ENCODE measurements at places on chromosomes 3 and 15.

DNA sequence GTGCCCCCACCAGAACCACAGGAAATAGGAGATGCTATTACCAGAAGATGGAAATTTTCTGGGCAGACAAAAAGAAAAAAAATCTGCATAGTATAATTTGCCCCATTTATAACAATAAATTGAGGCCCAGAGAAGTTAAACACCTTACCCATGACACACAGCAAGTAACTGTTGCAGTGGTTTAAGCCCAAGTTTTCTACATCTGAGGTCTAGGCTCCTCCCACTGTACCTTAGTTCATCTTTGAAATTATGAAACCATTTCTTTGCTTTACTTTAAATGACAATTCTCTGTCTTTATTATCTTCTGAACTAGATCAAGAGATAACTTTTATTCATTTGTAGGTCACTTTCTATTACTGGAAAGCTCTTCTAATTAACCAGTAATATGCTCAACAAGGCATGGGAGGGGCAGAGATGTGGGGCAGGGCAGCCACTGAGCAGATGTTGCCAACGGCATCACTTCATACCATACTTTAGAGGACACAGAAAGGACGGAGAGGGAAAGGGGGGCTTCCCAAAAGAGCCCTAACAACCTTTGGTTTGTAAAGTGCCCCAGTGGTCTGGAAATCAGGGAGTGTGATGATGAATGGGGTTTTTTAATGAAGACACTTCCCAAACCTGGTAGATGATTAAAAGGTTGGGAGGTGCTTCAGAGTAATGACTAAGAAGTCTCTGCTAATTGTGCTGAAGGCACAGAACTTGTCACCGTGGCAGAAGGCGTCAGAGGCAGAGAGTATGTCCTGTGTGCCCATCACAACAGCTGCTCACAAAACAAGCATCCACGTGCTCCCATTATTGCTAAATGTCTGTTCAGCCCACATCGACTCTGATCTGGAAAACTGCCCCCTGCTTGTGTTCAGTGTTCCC, 342.5 kb downstream of the SHQ1 start:
- H3K4me3 ChIP-seq = no peak overlapping the region
- H3K27ac ChIP-seq = peak overlapping the region; percentile 46
- H3K27me3 ChIP-seq = peaks cover 5% of the 10 kb centered on the region
- no peak for DNase-seq

- no peak for DNase-seq
- no peak overlapping the region for H3K4me3 ChIP-seq
- no peak overlapping the region for H3K27ac ChIP-seq
- no peaks in the 10 kb centered on the region for H3K27me3 ChIP-seq
- H3K36me3 ChIP-seq = no peaks in the 10 kb centered on the region
These were observed 268.5 kb downstream of the CD47 start for GRCh38 chr3:107822308-107822707.

- H3K4me3 ChIP-seq = no peak overlapping the region
- no peak for DNase-seq
- H3K27ac ChIP-seq = peak overlapping the region; percentile 43
- H3K27me3 ChIP-seq = peaks cover 6% of the 10 kb centered on the region
- no peaks in the 10 kb centered on the region for H3K36me3 ChIP-seq
These were observed 29.3 kb upstream of the C15orf39 start for GRCh38 chr15:75172284-75172820.

DNA sequence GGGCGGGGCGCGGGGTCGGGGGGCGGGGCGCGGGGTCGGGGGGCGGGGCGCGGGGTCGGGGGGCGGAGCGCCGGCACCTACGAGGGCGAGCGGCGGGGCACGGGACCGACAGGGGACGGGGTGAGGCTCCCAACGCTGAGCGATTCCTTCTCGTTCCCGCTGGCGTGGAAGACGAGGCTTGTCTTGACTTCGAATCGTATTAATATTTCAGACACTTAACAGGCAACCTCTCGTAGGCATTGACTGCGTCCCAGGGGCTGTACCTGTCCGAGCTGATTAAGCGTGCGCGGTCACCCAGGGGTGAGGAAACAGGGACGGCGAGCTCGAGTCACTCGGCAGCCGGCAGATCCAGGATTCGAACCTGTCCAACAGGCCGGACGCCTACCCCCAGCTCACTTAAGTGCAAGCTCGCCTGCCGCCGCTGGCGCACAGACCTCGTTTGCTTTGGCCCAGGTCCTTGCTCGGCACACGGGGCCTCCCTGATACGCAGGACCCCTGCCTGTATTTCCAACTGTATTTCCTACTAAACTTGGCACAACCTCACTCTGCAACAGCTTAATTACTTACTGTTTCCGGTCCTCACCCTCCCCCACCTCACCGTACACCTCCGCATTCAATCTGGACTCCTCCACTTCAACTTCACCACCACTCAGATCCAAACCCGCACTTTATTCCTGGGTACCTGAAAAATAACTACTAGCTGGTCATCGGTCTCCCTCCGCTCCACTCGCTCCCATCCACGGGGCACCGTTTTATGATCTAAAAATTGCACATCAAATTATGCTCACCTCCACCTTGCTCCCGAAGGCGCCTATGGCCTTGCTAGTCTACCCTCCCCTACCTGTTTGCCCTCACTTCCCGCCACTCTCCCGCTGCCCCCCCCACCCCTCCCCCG, 722 bp upstream of the ZXDC start:
- peaks cover 3% of the 10 kb centered on the region for H3K27me3 ChIP-seq
- peaks cover 2% of the 10 kb centered on the region for H3K36me3 ChIP-seq
- H3K4me1 ChIP-seq = peaks cover 38% of the 10 kb centered on the region
- peak overlapping the region; percentile 88 for H3K27ac ChIP-seq

- no peaks in the 10 kb centered on the region for H3K36me3 ChIP-seq
- H3K4me1 ChIP-seq = no peaks in the 10 kb centered on the region
- no peak overlapping the region for H3K27ac ChIP-seq
- DNase-seq = no peak
These were observed 86.8 kb upstream of the CMSS1 start for GRCh38 chr3:99730870-99731269.

- H3K27ac ChIP-seq = no peak overlapping the region
- H3K27me3 ChIP-seq = no peaks in the 10 kb centered on the region
- H3K4me1 ChIP-seq = peaks cover 3% of the 10 kb centered on the region
- no peaks in the 10 kb centered on the region for H3K36me3 ChIP-seq
These were observed 24.0 kb downstream of the THSD4 start for GRCh38 chr15:71139241-71139640.

DNA sequence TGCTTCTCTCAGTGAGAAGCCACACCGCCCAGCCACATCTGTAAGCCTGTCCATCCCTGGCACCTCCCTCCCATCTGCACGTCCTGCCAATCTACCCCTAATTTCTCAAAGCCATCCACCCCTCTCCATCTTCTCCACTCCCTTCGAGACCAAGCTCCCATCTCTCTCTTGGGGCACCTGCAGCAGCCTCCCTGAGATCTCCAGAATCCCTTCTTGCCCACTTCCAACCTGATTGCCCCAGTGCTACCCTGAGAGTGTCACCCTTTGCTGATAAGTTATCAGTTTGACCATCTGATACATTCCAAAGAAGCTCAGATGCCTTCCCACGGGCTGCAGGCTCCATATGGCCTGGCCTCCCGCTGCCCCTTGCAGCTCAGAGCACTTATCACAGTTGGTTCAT, 496.1 kb downstream of the SHQ1 start:
- H3K27ac ChIP-seq = no peak overlapping the region
- peaks cover 7% of the 10 kb centered on the region for H3K27me3 ChIP-seq
- H3K36me3 ChIP-seq = no peaks in the 10 kb centered on the region
- H3K4me1 ChIP-seq = peaks cover 3% of the 10 kb centered on the region
- DNase-seq = no peak

DNA sequence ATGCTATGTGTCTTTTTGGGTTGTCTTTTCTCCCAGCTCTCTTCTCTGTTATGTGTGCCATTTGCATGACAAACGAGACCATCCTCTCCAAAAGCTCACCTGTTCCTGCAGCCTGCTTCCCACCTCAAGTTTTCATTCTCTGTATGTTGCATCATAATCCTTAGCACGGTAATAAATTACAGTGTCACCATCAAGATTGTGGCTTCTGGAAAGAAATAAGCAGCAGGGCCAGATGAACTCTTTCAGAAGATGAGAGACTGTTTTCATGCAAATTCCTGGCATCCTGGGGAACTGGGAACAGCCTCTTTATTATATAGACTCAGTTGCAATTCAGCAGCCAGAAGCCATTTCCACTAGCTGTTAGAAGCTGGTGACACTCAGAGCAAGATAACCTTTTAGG, 436.7 kb downstream of the EPHB1 start:
- peaks cover 5% of the 10 kb centered on the region for H3K4me1 ChIP-seq
- peaks cover 9% of the 10 kb centered on the region for H3K36me3 ChIP-seq
- no peaks in the 10 kb centered on the region for H3K27me3 ChIP-seq
- no peak for DNase-seq
- no peak overlapping the region for H3K4me3 ChIP-seq

DNA sequence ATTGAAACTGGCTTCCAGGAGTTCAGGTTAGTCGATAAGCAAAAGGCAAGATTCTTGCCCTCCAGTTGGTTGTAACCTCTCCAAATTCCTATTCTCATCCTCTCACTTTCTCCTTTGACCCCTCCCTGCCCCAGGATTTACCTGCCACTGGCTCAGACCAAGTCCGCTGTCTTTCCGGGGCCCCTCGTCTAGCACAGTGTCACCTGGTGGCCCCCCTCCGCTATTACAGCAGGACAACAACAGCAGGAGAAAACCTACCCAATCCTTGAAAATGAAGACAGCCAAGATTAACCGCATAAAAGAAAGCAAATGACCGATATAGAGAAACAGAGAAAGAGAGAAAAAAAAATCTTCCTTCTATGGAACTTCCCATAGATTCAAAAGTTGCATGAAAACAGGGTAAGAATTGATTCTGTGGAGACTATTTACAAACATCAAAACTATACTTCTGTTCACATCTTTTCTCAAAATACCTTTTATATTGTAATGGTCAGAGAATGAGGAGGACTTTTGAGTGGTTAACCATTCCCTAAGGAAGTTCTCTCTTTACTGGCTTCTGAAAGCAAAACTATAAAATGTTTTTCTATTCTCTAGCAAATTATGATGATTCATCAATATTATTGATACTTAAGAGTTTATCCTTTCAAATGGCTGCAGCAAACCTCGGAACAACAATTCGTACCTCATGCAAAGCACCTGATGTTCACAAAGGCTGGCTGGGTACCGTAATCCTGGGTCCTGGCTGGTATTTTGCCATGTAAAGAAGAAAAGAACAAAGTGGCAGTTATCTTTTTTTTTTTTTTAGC, 10.0 kb upstream of the ST8SIA2 start:
- DNase-seq = peak; percentile 45
- H3K4me1 ChIP-seq = no peaks in the 10 kb centered on the region
- H3K27ac ChIP-seq = no peak overlapping the region
- H3K4me3 ChIP-seq = no peak overlapping the region
- H3K36me3 ChIP-seq = no peaks in the 10 kb centered on the region
- H3K27me3 ChIP-seq = peaks cover 32% of the 10 kb centered on the region

- peaks cover 22% of the 10 kb centered on the region for H3K4me1 ChIP-seq
- H3K4me3 ChIP-seq = no peak overlapping the region
- no peaks in the 10 kb centered on the region for H3K36me3 ChIP-seq
These were observed 66.7 kb upstream of the STXBP5L start for GRCh38 chr3:120841264-120841663.

GRCh38 chr15:92393980-92394308, 263 bp downstream of the ST8SIA2 start:
- H3K4me3 ChIP-seq = peak overlapping the region; percentile 89
- H3K27ac ChIP-seq = peak overlapping the region; percentile 100
- peaks cover 29% of the 10 kb centered on the region for H3K27me3 ChIP-seq
- DNase-seq = no peak
- H3K36me3 ChIP-seq = peaks cover 5% of the 10 kb centered on the region

DNA sequence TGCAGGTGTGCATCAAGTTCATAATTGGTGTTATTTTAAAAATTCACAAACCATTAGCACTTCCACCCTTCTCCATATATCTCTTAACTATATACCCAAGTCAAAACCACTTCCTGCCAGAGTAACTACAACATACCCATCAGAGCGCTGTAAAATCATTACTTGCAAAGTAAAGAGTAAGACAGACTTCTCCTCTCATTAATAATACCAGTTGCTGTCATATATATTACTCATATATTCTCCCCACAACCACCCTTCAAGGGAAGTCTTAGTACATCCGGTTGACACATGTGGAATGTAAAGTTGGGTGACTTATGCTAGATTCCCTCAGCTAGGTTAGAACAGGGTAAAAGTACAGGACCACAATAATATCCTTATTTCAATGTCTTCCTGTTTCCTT, 5.6 kb downstream of the TERC start:
- H3K4me1 ChIP-seq = no peaks in the 10 kb centered on the region
- H3K27ac ChIP-seq = no peak overlapping the region
- no peak for DNase-seq

DNA sequence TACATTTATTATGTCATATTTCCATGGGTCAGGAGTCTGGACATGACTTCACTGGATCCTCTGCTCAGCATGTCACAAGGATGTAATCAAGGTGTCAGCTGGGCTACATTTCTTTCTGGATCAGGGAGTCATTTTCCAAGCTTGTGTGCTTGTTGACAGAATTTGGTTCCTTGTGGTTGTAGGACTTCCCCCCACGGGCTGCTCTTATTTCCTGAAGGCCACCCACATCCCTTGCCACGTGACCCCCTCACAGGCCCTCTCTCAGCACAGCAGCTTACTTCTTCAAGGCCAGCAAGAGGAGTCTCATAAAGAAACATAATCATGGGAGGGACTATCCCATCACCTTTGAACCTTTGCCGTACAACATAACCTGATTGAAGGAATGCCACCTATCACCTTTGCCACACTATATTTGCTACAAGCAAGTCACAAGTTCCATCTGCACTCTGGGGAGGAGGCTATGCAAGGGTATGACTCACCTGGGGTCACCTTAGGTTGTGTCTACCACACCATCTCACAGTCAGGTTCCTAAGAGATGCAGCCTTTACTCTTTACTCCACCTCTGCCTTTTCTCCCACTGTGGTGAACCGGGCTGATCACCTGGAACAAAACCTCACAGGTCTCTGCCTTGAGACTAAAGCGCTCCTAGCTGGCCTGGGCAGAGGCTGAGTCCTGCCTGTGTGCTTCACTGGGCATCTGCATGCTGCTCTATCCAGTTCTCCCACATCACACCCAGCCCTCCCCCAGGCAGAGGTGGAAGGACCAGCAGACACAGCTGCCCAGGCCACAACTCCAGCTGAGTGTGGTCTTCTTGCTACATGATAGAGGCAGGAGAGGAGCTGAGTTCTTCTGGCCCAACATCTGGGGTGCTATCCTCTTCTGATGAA, 13.5 kb downstream of the RAB6B start:
- no peak overlapping the region for H3K27ac ChIP-seq
- H3K27me3 ChIP-seq = no peaks in the 10 kb centered on the region
- no peaks in the 10 kb centered on the region for H3K4me1 ChIP-seq
- no peak overlapping the region for H3K4me3 ChIP-seq
- DNase-seq = no peak
- peaks cover 6% of the 10 kb centered on the region for H3K36me3 ChIP-seq

- no peak overlapping the region for H3K27ac ChIP-seq
- no peaks in the 10 kb centered on the region for H3K4me1 ChIP-seq
- no peak for DNase-seq
- no peak overlapping the region for H3K4me3 ChIP-seq
These were observed 41.7 kb downstream of the CADPS start for GRCh38 chr3:62833538-62833937.
